Amygdala (tissue), 56 donors: ENCODE measurements at places on chromosomes 1 and 21.

DNA sequence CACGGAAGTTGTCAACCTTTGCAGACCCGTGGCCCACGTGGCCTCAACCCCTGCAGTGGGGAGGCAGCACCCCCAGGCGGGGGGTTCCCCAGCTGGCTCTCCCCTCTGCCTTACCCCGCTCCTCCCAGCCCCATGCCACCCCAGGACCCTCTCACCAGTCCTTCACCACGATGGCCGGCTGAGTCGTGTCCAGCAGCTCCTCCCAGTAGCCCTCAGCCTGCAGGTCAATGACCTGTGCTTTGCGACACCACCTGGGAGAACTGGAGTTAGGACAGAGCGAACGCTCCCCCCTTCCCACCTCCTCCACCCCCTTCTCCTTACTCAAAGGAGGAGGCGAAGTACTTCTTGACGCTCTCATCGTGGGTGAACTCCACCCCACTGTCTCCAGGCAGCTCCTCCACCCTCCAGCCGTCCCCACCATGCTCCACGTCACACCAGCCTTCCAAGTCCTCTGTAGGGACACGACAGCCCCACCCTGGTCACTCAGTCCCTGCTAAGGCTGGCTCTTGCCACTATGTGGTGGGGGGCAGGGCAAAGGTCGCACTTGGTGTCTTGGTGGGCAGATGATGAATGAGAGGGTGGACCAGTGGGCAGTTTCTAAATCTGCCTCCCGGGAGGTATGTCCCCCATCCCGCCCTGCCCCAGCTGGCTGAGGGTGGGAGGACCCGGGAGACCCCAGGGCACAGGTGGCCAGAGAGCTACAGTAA, 4.5 kb downstream of the FBXO2 start:
- DNase-seq = no peak

DNA sequence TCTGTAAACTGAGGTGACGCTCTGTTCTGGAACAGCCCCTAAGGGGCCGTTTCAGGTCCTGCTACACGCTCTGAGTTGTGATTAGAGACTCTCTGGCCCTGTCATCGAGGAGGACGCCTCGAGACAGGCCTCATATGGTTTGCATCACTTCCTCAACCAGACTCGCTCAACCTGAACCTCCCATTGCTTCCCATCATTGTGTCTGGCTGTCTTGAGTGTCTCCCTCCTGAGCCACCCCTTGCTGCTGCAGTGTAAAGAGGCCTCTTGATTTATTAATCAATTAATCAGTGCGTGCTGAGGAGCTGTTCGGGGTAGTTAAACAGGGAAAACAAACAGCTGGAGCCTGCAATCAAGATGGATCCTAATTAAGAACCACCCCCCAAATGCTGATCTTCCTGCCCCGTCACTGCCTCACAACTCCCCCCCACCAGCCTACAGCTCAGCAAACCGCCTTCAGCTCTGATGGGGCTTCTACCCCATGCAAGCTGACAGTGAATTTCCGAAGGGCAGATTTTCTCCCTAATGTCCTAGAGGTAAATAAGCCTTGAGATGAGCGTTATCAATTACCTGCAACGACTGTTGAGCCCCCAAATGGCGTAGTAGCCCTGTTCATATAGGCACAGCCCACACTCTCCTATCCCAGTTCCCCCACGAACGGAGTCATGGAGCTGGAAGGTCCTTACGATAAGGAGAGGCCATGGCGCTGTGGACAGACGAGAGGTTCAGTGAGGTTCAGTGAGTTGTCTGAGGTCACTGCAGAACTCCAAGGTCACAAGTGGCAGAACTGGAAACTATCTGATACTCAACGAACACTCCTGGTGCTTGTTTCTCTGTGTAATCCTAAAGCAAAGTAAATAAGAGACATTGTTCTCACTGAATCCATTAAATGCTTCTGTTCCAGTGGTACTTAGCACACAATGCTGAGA, 210.6 kb downstream of the KIF26B start:
- no peak for DNase-seq

- DNase-seq = no peak
Observed at GRCh38 chr1:24643363-24644099, 429 bp downstream of the SRRM1 start.

GRCh38 chr21:25772686-25773085, 37.9 kb downstream of the GABPA start:
- no peak for DNase-seq

GRCh38 chr1:55214212-55214933, 791 bp downstream of the USP24 start:
- no peak for DNase-seq

- no peak for DNase-seq
Observed at GRCh38 chr1:68065766-68066165, 15.3 kb upstream of the DIRAS3 start.

DNA sequence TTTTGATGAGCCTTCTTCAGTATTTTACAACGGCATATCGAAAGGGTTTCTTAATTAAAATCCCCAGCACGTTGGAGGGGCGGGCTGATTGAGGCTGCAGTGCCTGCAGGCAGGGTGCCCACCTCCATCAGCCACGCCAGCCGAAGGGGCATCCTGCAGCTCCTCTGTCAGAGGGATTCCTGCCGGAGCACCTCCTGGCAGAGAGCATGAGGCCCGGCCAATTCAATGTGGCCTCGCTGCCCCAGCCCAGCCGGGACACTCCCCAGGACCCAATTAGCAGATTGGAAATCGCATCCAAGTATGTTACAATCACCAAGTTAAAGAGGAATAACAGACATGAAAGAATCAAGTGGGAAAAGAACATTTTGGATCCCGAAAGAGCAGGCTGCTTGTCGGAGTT, 216.6 kb downstream of the ST6GALNAC3 start:
- no peak for DNase-seq

- DNase-seq = no peak
Observed at GRCh38 chr21:37873655-37874054, 42.6 kb downstream of the KCNJ6 start.

DNA sequence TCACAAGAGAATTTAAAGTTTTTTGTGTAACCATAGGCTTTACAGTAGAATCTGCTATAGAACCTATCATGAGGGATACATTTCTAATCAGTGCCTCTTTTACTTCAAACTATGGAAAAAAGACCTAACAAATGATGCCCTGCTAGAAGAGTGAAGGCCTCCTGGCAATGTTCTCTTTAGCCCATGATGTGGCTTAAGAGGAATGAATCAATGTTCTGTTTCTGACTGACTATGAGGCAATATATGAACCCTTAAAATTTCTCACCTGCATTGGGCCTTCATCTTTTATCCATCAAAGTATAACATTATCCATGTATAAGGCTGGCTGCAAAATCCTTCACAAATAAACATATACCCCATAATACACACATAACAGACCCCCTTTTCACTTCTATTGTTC, 65.7 kb upstream of the IL12RB2 start:
- no peak for DNase-seq

DNA sequence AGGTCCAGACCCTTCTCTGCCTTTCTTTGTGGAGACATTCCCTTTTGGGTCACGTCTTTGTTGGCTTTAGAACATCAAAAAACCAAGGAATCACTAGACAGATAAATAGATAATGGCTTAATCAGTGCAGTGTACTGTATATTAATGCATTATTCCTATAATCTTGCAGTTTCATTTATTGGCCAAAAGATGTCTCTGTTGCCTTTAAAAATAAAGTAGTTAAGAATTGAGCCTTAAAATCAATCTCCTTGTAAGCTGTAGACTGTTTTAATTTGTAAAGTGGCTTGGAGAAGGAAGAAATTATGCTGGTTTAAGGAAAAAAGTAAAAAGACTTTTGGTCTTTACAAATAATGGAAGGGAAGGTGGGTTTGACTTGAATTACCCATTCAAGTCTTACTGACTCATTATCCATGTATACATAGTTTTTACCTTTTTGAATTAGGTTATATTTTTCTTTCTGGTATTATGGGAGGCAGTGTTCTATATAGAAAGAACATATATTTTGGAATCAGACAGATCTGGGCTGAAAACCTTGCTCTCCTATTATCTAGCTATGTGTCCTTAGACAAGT, 84.6 kb downstream of the VPS13D start:
- DNase-seq = no peak

DNA sequence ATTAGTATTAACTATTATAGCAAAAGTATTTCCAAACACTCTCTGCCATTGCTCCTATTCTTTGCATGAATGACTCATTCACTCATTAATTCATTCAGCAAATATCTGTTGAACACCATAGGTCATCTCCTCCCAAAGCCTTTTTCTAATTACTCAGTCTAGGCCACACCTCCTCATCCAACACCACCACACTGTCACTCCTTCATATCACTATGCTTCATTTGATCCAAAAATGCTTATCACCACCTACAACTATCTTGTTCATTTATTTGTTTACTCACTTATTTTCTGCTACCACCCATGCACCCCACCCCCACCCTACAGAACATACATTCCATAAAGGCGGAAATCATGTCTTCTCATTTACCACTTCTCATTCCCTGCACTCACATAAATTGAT, 94.4 kb upstream of the TNFSF4 start:
- no peak for DNase-seq

DNA sequence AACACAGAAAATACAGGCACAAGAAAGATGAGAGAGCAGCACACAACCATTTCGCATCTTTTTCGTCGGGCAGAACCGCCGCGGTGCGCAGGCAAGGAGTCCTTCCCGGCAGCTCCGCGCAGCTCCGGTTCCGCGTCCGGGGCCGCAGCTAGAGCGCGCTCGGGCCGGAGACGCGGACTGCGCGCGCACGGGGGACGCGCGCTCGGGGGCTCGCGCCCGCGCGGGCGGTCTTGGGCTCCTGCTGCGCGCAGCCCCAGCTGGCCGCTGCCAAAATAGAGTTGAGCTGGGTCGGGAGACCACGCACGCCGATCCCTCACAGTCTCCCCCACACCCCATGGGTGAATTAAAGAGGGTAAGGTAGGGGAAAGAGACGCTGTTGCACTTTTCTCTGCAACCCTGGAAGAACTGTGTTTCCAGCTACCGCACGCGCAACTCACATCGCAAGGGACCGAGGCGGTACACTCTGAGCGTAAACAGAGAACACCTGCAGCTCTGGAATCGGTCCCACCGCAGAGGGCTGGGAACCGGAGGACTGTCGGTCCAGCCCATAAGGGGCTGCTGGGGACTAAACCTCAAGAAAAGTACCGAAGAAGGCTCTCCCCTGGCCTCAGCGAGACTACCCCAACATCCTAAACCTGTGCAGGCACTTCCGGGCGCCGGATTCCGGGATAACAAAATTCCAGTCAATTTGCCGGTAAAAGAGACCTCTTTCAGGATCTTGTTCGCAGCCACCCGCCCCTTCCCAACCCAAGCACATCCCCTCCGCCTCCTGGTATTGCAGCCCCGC, 1.7 kb downstream of the NR5A2 start:
- no peak for DNase-seq

- no peak for DNase-seq
Observed at GRCh38 chr1:224065455-224065854, 48.5 kb upstream of the FBXO28 start.
